H4 (cell line): ENCODE measurements at places on chromosomes 6 and 20. TPM values are rescaled to one million over a fixed set of nuclear protein-coding genes. Genes with fewer than 3 reads are reported as not detected.

FOXQ1 gene
- total RNA-seq, result 0.52 and 0.90 TPM in 2 replicates

COL9A3 gene
- total RNA-seq, result not detected in 2 replicates

EBF4 gene
- total RNA-seq, result 4.1 and 4.8 TPM in 2 replicates

TMX4 gene
- total RNA-seq, result 21.8 and 27.4 TPM in 2 replicates

ELOVL4 gene
- 2.9 and 4.5 TPM in 2 replicates for total RNA-seq

NUDT3 gene
- total RNA-seq, result 8.1 and 11.5 TPM in 2 replicates

STX7 gene
- total RNA-seq, result 7.9 and 11.2 TPM in 2 replicates

- peak; percentile 34 for DNase-seq
Observed at GRCh38 chr6:29651413-29652197, 5.3 kb upstream of the MOG start.

- no peak for DNase-seq
Observed at GRCh38 chr6:113009682-113010081, 662.6 kb downstream of the RFPL4B start.

DNA sequence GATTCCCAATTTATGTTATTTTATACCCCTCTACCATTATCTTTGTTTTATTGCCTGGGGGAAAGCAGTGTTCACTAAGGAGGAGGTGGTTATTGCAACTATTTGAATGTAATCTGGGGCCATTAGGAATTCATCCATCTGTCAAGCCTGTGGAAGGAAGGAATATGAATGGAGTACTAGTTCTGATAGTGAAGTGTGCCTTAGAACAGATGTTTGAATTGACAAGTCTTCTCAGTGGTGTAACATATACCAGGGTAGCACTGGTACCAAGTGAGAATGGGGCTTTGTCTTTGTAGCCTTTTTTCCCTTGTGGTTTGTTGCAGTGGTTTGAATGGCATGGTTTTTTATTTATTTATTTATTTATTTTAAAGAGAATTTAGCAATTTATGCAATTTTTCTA lies 27.9 kb upstream of the HDAC2 start:
- no peak for DNase-seq

DNA sequence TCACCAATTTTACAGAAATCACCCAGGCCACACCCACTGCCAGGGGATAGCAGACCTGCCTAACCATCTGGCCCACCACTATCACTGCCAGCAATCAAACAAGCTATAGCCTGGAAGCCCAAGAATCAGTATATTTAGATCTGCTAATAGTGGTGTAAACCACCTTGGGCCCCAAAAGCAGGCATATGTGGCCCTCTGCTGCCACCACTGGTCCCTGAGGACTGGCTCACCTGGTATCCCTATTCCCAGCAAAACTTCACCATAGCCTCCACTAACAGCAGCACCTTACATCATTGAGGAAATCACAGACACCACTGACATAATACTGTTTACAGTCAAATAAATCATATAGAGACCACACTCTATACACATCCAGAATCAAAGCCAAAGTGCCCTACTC lies 880.4 kb upstream of the MAN1A1 start:
- no peak for DNase-seq

DNA sequence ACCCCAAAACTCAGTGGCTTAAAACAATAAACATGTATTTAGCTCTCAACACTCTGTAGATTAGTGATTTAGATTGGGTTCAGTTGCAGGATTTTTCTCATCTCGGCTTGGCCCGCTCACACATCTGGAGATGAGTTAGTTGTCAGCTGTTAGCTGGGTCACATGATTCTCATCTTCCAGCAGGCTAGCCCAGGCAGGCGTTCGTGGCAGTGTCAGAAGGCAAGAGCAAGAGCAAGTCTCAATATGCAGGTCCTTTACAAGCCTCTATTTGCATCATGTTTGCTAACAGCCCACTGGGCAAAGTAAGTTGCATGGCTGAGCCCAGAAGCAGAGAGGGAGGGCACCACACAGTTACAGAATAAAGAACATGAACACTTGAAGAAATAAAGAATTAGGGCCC lies 83.6 kb upstream of the MYLIP start:
- DNase-seq, result no peak

- DNase-seq, result no peak
Observed at GRCh38 chr6:139448051-139448649, 73.7 kb upstream of the CITED2 start.

GRCh38 chr20:40630713-40631112 lies 58.3 kb downstream of the MAFB start:
- no peak for DNase-seq

- peak; percentile 9 for DNase-seq
Observed at GRCh38 chr6:106785298-106785697, 155.9 kb downstream of the QRSL1 start.

DNA sequence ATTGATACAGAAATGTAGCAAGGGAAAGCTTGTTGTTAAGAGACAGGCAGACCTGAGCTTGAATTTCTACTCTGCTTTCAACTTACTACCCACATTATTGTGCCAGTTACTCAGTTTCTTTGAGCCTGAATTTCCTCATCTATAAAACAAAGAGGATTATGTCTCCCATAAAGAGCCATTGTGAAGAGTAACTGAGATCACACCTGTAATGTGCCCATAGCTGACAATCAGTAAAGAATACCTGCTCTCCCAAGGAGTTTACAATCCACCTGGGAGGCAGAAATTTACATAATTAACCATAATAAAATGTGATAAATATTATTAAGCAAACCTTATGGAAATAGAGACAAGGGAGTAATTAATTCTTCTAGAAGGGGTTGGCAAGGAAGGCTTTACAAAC lies 204.9 kb downstream of the EPM2A start:
- DNase-seq, result no peak

GRCh38 chr6:21447987-21448386 lies 145.6 kb upstream of the SOX4 start:
- no peak for DNase-seq

- DNase-seq, result peak; percentile 65
Observed at GRCh38 chr6:47701363-47701762, 3.0 kb downstream of the ADGRF4 start.

GRCh38 chr6:7129784-7130569 lies 22.2 kb downstream of the RREB1 start:
- DNase-seq, result peak; percentile 44

- DNase-seq, result peak; percentile 10
Observed at GRCh38 chr20:32391003-32391402, 32.9 kb downstream of the ASXL1 start.

- no peak for DNase-seq
Observed at GRCh38 chr20:48709744-48710143, 118.1 kb downstream of the PREX1 start.

- no peak for DNase-seq
Observed at GRCh38 chr6:158022749-158023596, 41.3 kb downstream of the SYNJ2 start.

DNA sequence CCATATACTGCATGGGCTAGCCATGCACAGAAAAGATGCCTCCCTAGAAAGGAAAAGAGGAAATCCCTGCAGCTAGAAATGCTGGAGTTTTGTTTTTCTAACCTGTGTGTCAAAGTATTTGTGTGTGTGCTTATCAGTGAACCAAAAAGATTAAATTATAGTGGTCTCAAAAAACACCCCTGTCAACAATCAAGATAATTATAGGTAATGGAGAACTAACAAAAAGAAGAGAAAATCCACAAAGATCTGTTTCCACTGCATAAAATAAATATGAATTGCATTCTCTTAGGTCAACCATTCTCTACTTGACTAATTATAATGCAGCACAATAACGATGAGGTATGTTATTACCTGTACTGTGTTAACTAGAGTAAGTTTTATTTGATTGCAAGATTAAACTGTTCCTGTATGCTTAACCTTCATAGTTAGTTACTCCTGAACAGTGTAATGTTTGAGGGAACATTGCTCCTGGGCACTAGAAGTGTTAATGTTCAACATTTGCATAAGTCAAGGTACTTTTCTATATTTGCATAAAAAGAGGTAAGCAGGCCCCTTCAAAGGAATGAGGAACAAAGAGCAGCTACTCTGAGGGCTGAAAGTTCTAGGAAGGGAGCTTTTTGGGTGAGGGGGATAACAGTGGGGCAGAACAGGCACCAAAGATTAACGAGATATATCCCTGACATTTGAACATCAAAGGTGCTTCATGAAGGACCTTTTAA lies 212.1 kb downstream of the BTBD9 start:
- no peak for DNase-seq

DNA sequence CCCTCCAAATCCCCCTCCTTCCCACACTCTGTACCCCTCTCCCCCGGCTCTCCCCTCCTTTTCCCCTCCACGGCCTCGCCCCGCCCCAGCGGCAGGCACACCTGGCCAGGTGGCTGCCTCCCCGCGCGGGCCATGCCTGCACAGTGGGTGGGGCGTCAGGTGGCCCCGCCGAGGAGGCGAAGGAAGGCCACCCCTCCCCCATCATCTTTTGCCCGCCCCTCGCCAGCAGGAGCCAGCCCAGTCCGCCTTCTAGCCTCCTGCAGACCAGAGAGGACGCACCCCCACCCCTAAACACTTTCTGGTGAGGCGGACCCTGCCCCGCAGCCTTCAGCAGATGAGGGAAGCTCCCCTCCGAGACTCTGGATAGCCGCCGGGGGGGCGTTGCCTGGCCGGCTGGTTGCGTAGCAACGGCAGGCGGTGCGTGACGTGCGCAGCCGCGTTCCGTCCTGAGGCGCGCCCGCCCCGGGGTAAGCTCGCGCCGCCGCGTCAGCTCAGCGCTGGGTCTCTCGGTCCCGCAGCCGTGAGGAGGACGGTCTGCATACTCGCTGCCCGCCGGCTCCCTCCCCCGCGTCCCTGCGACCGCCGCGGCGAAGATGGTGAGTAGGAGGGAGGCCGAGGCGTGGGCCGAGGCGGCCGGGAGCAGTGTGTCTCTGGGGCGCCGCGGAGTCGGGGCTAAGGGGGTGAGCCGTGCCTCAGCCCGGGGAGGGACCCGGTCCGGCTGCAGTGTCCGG lies at the start of gene DSTN:
DSTN (plus strand) TSS at position 460 of the 731 bp plus-strand sequence; CDS start at position 594, 134 bp downstream.
- peak; percentile 92 for DNase-seq

DNA sequence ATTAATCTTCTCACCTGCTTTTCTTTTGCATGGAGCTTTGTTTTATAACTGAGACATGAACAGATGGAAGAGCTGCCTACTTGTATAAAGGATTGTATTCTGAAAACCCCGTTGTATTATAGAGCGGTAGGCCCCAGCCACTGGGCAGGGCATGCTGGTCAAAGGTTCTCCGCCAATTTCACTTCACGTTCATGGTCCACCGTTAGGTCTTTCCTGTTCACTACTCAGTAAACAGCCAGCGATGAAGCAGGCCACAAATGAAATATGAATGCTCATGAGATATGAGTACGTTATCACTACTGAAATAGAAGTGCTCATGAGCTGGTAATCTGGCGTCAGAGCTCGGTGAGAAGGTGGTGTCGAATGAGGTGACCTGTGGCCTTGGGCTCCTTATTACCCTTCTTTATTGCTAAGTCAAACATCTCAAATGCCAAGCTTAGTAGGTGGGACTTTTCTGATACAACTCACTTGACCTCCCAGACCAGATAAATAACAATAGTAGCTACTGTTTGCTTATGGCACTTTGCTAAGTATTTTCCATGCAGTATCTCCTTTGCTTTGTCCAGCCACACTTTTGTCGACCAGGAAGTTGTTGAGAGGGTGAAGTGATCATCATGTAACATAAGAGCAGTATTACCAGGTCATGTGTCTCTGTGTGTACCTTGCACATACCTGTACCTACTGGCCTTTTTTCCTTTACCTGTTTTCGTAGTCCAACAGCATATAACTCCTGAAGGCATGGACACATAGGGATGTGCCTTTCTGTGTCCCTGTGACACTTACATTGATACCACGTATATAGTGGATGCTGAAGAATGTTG lies 16.7 kb downstream of the EDN3 start:
- DNase-seq, result no peak

- no peak for DNase-seq
Observed at GRCh38 chr20:61757678-61758563, 307.8 kb downstream of the TAF4 start.

GRCh38 chr6:144778773-144779492 lies 493.8 kb downstream of the UTRN start:
- DNase-seq, result no peak

GRCh38 chr6:142302421-142303175 lies 791 bp downstream of the ADGRG6 start:
- no peak for DNase-seq

DNA sequence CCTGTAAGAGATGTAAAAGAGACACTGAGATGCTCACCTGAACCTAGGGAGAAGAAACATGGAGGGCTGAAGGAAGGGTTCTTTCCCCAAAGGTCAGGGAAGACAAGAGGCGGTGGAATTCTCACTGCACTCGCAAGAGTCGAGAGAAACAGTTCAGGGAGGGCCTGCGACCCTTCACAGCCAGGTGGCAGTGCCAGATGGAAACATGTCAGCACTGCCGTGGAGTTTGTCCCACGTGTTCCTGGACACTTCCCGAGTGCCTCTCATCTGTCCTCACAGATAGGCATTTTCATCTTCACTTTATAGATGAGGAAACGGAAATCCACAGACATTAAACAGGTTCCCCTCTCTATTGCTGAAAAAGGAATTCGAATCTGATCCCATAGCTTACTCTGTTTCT lies 70.4 kb upstream of the SYNJ2 start:
- DNase-seq, result no peak

DNA sequence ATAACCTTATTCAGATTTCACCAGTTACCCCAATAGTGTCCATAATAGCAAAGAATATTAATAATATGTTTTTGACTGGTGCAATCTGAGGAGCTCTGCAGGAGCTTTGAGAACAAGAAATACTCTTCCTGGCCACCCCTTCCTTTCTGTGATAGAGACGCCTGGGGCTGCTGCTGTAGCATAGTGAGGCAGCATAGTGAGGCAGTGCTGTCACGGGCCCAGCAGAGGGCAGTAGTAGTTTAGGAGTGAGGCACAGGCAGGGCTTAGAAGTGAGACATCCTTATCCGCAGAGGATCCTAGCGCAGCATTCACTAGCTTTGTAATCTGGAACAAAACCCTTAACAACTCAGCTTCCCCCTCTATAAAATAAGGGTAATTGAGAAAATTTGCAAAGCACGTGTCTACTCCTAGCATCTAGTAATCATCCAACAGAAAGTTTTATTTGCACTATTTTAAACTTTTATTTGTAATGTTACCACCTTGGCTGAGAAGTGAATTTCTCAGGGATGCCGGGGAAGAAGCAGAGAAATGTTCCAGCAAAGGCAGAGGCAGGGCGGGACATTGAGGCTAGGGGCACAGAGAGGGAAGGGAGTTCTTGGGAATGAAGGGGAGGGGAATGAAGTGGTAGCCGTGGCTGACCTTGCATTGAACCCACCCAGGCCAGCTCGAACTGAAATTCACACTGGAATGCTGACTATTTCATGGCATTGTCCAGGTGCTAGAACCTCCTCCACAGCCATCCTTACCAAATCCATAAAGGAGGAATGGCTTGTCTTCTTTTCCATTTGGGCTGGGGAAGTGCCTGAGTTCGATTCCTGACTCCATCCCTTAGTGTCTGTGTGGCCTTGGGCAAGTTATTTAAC lies 78.8 kb downstream of the CDS2 start:
- DNase-seq, result peak; percentile 68

DNA sequence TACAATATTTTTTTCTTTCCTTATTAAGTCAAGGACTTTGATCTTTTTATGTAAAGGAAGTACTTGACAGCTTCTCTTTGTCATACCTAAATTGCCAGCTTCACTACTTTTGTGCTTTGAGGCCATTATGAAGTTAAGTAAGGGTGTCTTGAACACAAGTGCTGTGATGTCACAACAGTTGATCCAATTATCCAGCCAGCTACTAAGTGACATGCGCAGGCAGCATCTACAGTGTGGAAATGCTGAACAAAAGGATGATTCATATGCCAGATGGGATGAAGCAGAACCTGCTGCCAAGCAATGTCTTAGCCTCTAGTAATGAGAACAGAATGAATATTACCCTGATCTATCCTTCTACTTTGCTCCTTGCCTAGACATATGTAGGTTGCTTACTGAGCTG lies 68.3 kb upstream of the TMEM244 start:
- peak; percentile 3 for DNase-seq
